ENCODE measurements at places on chromosomes 5 and 9.
A peak's percentile ranks its signal among the peaks of the same experiment; 100 is the strongest.

GRCh38 chr5:38719916-38720315 is 125.9 kb upstream of the OSMR start:
- DNase-seq: no peak

DNA sequence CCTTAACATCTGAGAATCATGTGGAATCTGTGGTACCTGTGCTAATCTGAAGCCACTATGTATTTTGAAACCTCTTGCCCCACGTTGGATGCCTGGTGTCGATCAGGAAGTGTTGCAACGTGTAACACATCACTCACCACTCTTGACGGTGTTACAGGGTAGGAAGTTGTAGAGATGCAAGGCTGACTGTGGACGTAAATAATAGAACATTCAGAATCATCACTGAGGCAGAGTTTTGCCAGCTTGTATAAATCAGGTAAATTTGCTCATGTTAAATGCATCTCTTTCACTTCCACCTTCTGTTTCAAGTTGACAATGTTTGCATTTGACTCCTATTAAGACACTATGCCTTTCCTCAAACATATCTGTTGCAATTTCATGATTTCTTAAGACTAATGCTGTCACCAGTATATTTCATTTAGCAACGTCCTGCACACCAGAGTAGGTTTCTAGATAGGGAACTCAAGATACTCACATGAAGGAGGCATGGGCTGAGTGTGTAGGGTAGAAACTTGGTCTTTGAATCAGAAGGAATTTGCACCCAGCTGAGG is 38.1 kb downstream of the BASP1 start:
- DNase-seq: no peak

GRCh38 chr5:10600626-10601245 is 36.9 kb downstream of the ANKRD33B start:
- no peak for DNase-seq

GRCh38 chr5:157703736-157704135 is 27.5 kb upstream of the THG1L start:
- no peak for DNase-seq

- DNase-seq: no peak
Measured at GRCh38 chr5:30937070-30937469, 256.4 kb upstream of the CDH6 start.

DNA sequence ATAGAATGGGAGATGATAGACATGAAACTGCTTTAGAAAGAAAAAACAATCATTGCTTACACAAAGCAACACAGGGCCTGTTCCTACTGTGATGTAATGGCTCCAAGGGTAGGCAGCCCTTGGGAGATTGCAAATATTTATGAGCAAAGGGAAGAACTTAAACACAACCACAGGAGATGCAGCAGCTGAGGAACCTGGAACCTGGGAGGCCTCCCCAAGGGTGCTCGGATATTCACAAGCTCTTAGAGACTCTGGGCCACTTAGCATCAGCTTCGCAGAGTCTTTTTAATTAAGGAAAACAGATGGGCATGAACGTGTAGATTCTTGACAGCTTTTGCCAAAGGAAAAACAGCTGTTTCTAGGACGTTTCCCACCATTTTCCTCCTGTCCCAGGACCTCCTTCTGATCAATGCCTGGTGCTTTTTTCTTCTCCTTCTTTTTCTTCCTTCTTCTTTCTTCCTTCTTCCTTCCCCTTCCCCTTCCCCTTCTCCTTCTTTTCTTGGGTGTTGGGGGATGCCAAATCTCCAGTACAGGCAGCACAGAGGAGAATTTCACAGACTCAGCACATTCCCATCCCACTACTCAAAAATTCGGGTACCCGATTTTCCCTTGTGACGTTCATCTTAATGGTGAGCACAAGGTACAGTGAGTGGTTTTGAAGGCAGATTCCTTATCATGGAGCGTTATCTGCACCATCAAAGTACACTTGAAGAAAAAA is 28.1 kb upstream of the TCF7 start:
- no peak for DNase-seq

DNA sequence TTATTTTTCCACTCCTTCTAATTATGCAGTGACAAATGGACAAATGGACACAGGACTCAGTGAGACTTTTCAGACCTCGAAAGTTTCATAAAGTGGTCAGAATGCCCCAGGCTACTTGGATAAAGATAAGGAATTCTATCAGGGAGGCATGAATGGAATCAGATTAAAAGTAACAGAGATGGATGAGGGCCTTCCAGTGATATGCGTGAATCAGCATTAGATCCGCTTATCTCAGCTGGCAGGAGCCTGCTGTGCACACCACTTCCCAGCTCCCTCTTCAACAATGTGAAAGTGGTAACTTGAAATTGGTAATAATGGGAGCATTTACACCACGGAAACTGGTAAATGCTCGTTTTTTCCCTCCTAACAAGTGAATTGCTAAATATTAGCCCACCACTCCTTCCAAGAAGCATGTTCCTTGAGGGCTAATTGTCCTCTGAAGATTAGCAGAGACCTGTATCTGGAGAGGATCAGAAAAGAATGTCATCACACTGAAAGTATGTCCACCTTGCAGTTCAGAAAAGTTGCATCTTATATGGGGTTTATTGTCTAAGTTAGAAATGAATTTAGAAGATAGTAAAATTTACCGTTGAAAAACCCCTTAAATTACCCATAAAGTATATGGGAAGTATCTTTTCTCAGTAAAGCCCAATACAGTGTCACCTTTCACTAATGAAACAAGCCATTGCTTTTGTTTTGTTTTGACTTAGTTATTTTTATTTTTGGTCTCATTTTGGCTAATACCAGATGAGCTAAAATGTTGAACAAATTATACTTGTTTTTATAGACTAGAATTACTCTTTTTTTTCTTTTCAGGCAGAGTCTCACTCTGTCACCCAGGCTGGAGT is 125.3 kb downstream of the DPYSL3 start:
- no peak for DNase-seq

- no peak for DNase-seq
Measured at GRCh38 chr5:65334077-65334476, 147.6 kb downstream of the ADAMTS6 start.

DNA sequence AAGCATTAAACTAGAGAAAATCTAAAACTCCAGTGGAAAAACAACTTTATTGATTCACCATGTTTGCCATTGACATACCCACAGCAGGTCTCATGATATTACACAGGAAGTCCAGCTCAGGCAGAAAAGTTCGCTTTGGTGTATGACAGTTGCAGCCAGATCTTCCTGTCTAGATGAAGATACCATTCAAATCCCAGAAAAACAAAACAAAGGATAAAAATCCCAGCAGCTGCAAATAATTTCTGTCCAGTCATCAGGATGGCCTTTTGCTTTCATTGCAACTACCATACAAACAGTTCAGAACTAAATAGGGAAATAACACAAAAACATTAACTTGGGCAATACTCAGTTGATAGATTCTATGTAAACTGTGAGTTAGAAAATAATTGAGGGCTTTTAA is 136.0 kb upstream of the NREP start:
- no peak for DNase-seq

DNA sequence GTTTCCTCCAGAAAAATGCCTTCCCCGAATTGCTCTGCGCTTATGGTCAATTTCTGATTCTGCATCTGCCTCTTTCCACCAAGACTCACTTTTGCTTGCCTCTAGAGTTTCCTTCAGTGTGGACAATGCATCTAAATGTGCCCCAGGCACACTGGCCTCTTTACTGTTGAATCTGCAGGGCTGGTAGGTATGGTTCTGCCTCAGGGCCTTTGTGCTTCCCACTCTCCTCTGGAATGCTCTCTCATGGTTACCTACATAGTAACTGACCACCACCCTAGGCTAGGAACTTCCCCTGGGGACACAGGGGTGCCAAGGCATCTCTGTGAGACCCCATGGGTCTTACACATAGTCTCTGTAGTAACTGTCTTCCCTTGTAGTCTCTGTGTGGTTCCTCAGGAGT is 1258.6 kb downstream of the CDH12 start:
- no peak for DNase-seq

GRCh38 chr5:116068028-116068632 is 16.7 kb upstream of the COMMD10 start:
- DNase-seq: peak; percentile 15

GRCh38 chr9:36987409-36987808 is 46.7 kb downstream of the PAX5 start:
- DNase-seq: no peak

GRCh38 chr9:79759460-79759859 is 187.7 kb downstream of the TLE4 start:
- no peak for DNase-seq

- no peak for DNase-seq
Measured at GRCh38 chr5:103938146-103938695, 375.6 kb upstream of the NUDT12 start.

GRCh38 chr5:148905541-148905940 is 79.1 kb downstream of the ADRB2 start:
- DNase-seq: no peak

GRCh38 chr5:7324919-7325318 is 71.0 kb upstream of the ADCY2 start:
- DNase-seq: no peak

GRCh38 chr9:121226175-121226574 is 24.5 kb upstream of the RAB14 start:
- no peak for DNase-seq

GRCh38 chr5:10964806-10965205 is 203.8 kb upstream of the DAP start:
- DNase-seq: no peak

- no peak for DNase-seq
Measured at GRCh38 chr5:174708476-174709207, 15.7 kb upstream of the MSX2 start.

DNA sequence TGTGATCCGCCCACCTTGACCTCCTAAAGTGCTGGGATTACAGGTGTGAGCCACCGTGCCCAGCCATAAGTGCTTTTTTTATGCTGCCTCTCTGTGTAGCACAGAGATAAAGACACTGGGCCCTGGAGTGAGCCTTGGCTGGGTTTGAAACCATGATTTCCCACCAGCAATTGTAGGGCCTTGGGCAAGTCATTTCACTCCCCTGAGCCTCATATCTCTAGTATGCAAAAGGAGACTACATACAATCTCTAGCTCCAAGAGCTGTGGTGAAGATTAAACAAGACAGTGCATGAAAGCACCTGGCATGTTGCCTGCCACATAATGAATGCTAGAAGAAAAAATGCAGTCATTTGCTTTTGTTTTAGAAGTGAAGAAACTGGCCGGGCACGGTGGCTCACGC is 3.9 kb downstream of the FABP6 start:
- DNase-seq: no peak

DNA sequence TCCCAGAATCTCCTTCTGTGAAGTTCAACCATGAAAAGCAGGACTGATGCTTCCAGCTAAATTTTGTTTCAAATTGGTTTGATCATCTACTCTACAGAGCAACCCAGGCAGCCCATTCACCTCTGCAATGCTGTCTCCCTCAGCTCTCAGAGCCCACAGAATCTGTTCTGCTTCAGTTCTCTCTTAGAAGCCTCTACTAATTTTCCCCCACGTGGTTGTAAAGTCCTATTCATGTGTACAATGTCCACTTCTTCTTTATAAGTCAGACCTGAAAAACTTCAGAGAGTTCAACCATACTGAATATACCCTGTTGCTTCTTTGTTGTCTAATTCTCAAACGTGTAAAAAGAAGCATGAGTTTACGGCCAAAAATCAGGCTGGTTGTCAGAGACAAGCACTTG is 21.3 kb upstream of the FAM13B start:
- no peak for DNase-seq

- no peak for DNase-seq
Measured at GRCh38 chr5:91266184-91266705, 116.9 kb downstream of the ARRDC3 start.

Data from T-helper 9 cell (primary cell).